ENCODE measurements at places on chromosomes 1 and 21. TPM values are rescaled to one million over a fixed set of nuclear protein-coding genes. Genes with fewer than 3 reads are reported as not detected.

Gene WNT4
- 0.91 TPM for total RNA-seq

GRCh38 chr1:37274938-37275631 lies 199.3 kb upstream of the ZC3H12A start:
- H3K36me3 ChIP-seq: no peaks in the 10 kb centered on the region
- no peaks in the 10 kb centered on the region for H3K4me1 ChIP-seq

DNA sequence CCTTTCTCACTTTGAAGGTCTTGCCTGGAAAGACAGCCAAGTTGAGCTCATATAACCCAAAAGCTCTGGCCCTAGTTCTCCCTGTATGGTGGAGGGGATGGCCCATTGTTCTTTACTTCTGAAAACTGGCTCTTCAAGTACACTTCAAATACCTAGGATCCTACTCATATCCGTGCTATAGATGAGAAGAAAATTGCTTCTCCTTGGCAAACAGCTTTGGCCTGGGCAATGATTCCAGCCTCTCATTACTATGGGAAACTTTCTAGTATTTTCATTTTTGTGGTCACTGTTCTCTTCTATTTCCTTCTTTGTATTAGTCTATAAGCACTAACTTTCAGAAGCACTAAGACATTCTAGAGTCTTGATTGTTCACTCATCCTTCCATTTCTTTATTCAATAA lies 53.7 kb downstream of the ZNF697 start:
- peaks cover 8% of the 10 kb centered on the region for H3K27me3 ChIP-seq
- no peaks in the 10 kb centered on the region for H3K4me1 ChIP-seq
- H3K36me3 ChIP-seq: no peaks in the 10 kb centered on the region
- DNase-seq: peak; percentile 87
- H3K27ac ChIP-seq: no peak overlapping the region

GRCh38 chr1:213287987-213288386 lies 236.9 kb downstream of the RPS6KC1 start:
- no peak overlapping the region for H3K27ac ChIP-seq
- DNase-seq: no peak
- peaks cover 3% of the 10 kb centered on the region for H3K4me1 ChIP-seq

DNA sequence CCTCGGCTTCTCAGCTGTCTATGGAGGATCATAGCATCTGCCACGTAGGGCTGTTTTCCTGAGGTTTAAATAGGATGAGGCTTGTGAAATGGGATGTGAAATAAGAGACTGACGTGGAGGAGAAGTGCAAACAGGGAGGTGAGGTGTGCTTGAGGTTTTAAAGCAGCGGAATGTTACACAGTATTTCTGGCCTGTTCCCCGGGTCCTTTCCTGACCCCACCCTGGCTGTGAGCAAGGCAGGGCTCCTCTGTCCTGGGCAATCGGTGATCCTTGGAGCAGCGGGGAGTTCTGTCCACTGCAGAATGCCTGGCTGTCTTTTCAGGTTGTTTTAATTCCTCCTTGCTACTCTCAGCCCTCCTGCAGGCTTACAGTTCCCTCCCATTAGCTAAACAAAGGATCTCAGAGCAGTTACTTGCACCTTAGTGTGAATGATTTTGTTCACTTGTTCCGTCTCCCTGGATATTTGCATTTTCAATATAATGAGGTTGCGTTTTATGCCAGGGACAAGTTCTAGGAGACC lies 38.6 kb downstream of the LHX4 start:
- no peak overlapping the region for H3K27ac ChIP-seq
- DNase-seq: no peak
- no peak overlapping the region for H3K4me3 ChIP-seq
- peaks cover 2% of the 10 kb centered on the region for H3K36me3 ChIP-seq
- H3K4me1 ChIP-seq: peaks cover 8% of the 10 kb centered on the region
- no peaks in the 10 kb centered on the region for H3K27me3 ChIP-seq

Gene OR2L3
- total RNA-seq: not detected

DNA sequence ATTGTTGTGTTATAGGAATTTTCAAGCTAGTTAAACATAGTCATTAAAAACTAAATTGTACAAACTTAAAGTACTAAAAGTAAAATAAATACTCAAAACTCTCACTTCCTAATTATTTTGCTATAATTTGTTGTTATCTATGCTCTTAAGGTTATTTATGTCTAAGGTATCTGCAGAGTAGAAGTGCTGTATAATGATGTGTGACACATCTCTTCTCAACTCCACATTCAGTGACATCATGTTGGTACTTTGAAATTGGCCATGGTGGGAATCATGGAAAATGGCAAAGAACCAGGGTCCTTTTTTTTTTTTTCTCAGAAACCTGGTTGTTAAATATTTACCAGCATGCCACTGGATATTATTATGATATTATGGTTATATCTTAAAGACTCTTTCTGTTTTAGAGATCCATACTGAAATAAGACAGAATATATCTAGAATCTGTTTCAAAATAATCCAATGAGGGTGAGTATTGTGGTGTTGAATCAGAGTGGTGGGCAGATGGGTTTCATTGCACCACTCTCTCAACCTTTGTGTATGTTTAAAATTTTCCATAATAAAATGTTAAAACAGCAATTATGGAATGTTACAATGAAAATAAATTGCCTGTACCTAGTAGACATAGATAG lies 22.4 kb downstream of the LRRC8B start:
- peak overlapping the region; percentile 40 for H3K27ac ChIP-seq
- H3K4me1 ChIP-seq: peaks cover 22% of the 10 kb centered on the region
- no peaks in the 10 kb centered on the region for H3K27me3 ChIP-seq
- H3K36me3 ChIP-seq: no peaks in the 10 kb centered on the region
- no peak overlapping the region for H3K4me3 ChIP-seq

Gene KRTAP10-10
- total RNA-seq: not detected

GRCh38 chr1:29798699-29799566 lies 562.6 kb downstream of the PTPRU start:
- H3K36me3 ChIP-seq: no peaks in the 10 kb centered on the region
- no peak overlapping the region for H3K4me3 ChIP-seq

DNA sequence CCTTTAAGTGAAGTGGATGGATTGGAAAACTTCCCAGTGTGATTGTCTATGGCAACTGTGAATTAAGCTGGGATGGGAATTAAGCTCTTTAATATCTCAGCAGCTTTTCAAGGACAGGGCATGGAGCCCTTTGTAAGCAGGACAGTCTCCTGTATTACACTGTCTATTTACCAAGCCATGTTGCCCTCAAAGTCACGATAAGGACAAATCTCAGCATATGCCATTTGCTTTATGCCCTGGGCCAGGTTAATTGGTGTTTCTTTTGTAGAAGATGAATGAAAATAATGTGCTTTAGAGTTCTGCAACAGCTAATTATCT lies 17.6 kb downstream of the UTP25 start:
- H3K4me1 ChIP-seq: peaks cover 22% of the 10 kb centered on the region
- H3K36me3 ChIP-seq: peaks cover 33% of the 10 kb centered on the region
- no peaks in the 10 kb centered on the region for H3K27me3 ChIP-seq
- H3K4me3 ChIP-seq: no peak overlapping the region

GRCh38 chr1:218809625-218810024 lies 364.1 kb upstream of the LYPLAL1 start:
- H3K27ac ChIP-seq: no peak overlapping the region
- peaks cover 7% of the 10 kb centered on the region for H3K4me1 ChIP-seq
- no peaks in the 10 kb centered on the region for H3K36me3 ChIP-seq
- peak; percentile 70 for DNase-seq
- no peaks in the 10 kb centered on the region for H3K27me3 ChIP-seq

Gene PADI2
- 0.48 TPM for total RNA-seq

GRCh38 chr1:54375712-54376429 lies 30.3 kb downstream of the SSBP3 start:
- peaks cover 11% of the 10 kb centered on the region for H3K4me1 ChIP-seq
- DNase-seq: no peak
- no peaks in the 10 kb centered on the region for H3K27me3 ChIP-seq

Gene NPHS2
- total RNA-seq: not detected

DNA sequence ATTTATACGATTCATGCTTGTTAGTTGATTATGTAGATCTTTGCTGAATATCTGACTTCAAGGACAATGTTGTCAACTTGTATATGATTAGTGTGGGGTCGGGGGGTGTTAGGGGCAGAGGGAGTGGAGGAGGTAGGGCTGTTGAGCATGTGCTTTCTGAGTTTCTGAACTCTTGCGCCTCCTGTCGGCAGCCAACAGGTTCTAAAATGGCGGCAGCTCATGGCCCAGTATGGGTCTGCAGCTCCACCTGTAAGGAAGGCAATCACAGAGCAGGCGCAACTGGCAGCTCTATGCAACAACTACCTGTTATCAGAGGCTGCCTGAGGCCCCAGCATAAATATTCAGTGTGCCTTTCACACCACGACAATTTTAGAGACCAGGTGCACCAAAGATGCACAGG lies 205.8 kb upstream of the PLXNA2 start:
- no peak for DNase-seq
- no peaks in the 10 kb centered on the region for H3K4me1 ChIP-seq
- H3K4me3 ChIP-seq: no peak overlapping the region
- H3K36me3 ChIP-seq: no peaks in the 10 kb centered on the region
- H3K27me3 ChIP-seq: no peaks in the 10 kb centered on the region

Gene TMEM50A
- total RNA-seq: 175 TPM

- H3K4me3 ChIP-seq: no peak overlapping the region
- peaks cover 10% of the 10 kb centered on the region for H3K36me3 ChIP-seq
- no peak for DNase-seq
- no peak overlapping the region for H3K27ac ChIP-seq
- peaks cover 14% of the 10 kb centered on the region for H3K4me1 ChIP-seq
Observed at GRCh38 chr1:161218301-161219077, 3.4 kb downstream of the FCER1G start.

DNA sequence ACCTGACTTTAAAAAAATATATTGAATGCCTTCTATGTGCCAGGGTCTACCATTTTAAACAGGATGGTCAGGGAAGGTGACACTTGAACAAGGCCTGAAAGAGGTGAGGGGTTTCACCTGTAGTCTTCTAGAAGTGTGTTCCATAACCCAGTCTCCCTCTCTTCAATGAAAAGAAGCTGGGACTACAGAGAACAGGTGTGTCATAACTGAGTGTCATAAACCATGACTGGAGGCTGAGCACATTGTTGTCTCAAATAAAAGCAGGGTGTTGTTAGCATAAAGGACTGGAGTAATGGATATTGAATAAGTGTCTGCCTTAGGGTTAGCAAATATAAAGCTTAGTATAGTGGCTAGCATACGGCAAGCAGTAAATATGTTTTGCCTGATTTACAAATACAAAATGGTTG lies 65.4 kb downstream of the SYDE2 start:
- DNase-seq: no peak
- no peak overlapping the region for H3K27ac ChIP-seq
- H3K4me1 ChIP-seq: no peaks in the 10 kb centered on the region
- no peaks in the 10 kb centered on the region for H3K36me3 ChIP-seq
- no peak overlapping the region for H3K4me3 ChIP-seq

Data from astrocyte (in vitro differentiated cells and primary cell).